Dorsolateral prefrontal cortex (tissue), 122 donors: ENCODE measurements at places on chromosomes 12 and 14.

DNA sequence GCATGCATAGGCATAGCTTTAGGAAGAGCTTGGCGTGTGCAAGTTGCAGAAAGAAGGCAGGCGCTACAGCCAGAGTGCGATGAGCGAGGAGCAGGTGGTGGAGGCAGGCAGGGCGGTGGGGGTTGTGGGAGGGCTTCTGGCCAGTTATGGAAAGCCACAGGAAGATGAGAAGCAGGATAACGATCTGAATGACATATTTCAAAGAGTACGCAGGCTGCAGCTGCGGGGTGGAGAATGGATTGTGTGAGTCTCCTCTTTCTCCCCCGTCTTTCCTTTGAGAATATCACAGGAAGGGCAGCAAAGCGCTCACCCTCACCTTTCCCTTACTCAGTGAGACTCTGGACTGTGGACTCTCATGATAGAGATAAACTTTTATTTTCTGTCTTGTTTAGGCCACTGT, 48.7 kb upstream of the PLXNC1 start:
- no peak for DNase-seq

GRCh38 chr14:104299993-104300761, 161.8 kb downstream of the KIF26A start:
- no peak for DNase-seq

DNA sequence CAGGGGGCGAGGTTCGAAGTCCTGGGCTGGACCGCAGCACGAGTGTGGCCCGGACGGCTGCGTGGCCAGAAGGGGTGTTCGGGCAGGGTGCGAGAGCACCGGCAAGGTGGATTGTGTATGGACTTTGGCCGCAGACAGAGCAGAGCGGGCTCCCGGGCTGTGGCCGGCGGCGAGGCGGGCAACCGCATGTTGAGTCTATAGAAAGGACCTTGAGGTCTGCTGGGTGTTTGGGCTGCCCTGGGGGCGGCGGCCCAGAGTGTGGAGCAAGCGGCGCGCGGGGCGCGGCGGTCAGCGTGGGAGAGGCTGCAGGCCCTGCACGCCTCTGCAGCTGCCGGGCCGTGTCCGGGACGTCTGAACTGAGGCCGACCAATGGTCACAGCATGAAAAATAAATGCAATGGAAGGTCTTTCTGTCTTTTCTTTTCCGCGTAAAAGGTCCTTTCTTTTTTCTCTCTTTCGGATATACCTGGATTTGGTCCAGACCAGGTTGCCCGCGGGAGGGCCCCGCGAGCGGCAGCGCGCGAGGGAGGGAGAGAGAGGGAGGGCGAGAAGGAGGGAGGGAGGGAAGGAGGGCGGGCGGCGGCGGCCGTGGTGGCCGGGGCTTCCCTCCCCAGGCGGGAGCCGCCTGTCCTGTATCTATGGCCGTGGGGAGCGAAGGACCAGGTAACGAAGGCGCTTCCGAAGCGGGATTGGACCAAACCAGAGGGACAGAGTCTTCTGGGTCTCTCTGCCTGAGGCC, 5.5 kb upstream of the HOXC9 start:
- DNase-seq = no peak

DNA sequence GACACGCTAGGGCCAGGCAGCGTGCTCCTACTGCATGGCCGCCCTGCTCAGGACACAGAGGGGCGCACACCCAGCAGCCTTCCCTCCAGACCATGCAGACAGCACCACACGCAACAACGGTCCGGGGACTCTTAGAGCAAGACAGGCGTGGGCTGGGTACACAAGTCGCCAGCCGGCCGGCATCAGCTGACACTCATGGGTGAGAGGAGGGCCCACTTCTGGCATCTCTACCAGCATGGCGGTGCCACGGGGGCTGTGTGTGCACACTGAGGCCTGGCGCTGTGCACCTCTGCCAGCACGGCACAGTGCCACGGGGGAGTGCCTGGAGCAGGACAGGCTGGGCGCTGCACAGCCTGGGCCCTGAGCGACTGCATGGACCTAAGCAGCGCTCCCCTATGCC, 6.7 kb upstream of the BTBD6 start:
- DNase-seq = no peak

DNA sequence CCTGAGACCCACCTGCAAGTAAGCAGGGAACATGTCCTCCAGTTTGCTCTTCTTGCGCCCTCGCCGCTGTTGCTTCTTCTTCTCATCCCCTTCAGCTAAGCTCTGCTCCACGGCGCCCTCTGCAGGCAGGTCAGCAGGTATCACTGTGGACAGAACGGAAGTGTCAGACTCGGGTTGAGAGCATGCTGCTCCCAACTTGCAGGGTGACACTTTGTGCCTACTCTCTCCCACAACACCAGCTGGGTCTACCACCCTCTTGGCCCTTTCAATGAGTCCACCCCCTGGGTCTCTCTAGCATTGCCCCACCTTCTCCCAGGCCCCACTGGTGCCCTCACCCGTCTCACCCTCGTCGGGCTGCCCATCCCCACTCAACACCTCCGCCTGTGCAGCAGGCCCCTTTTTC, 16.7 kb downstream of the KMT2D start:
- peak; percentile 50 for DNase-seq

GRCh38 chr12:118356809-118357256, 15.9 kb downstream of the TAOK3 start:
- DNase-seq = no peak

DNA sequence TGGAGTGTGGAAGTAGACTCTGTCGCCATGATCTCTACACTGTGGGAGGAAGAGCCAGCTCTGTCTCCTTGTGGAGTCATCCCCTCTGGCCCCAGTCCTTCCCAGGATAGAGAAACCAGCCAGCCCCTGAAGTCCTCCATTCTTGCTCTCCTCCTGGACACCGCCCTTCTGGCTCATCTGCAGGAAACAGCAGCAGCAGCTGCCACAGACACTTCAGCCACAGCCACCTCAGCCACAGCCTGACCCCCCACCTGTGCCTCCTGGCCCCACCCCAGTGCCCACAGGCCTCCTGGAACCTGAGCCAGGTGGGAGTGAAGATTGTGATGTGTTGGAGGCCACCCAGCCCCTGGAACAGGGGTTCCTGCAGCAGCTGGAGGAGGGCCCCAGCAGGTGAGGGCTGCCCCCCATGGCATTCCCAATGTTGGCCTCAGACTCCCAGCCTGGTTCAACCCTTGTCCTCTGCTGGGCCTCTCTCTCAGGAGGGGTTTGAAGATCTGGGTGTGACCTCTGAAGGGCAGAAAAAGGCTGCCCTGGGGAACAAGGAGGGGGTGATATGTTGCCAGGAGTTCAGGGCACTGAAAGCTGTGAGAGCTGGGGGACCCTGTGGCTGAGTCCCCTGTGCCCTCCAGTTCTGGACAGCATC, 10.5 kb downstream of the PRPF40B start:
- DNase-seq = no peak

DNA sequence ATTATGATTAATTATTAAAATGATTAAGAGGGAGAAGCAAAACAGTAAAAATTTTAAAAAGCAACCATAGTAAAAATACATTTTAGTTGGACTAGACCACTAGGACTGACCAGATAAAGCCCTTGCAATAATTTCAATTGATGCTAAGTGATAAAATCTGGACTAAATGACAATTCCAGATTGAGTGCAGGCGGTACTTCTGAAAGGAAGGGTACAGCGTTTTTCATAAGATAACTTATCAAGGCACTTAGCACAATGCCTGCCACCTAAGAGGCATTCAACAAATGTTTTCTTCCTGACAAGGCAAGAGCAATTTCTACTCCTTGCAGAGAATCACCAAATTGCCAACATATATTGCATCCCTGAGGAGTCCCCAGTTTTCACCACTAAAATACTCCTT, 37.7 kb upstream of the OAS1 start:
- no peak for DNase-seq

GRCh38 chr12:18823461-18823860, 85.5 kb downstream of the CAPZA3 start:
- DNase-seq = no peak

DNA sequence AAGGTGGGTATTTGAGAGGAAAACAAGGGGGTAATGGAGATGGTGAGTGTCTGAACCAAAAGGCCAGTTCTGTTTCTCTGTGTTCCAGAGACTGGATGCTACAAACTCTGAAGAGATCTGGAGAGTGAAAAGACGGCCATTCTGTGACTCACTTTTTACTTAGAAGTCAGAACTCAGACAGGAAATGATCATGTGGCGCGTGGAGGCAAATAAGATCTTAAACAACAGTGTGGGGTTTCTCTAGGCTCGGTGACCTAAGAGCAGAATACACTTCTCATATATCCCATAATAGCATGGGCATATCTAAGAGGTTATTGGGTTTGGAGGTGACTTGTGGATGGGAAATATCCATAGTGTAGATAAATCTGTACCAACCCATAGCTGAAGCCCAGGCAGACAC, 463.5 kb downstream of the TMEM132D start:
- DNase-seq = no peak

DNA sequence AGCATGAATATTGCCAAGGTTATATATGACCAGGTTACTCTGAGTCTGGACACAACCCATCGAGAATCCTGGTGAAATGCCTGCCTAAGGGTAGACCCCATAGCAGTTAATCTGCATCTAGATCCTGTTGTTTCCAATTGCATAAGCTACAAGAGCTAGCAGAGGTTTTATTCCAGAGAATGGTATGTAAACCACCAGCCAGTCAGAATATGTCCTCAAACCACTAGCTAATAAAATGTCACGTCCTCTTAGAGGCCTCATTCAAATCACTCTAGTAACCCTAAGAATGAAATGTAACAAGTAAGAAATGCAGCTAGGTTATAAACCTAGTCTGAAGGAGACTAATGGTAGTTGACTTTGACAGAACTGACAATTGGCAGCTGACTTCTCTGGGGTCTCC, 9.0 kb upstream of the YLPM1 start:
- no peak for DNase-seq

DNA sequence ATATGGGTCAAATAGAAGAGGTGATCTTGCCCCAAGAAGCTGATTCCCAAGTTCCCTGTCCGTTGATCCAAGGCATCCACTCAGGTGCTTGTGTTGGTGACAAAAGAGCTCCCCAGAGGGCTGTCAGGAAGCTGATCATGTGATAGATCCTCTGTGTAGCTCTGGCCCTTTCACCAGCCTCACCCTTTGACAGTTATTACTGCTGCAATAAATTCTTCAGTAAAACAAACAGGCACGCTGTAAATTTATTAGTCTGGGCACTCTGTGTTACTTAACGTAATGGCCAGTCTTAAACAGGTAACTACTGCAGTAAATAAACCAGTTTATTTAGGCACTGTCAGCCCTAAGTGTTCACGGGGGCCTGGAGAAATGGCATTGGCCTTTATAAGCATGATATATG, 473.9 kb downstream of the BCL11B start:
- DNase-seq = no peak

DNA sequence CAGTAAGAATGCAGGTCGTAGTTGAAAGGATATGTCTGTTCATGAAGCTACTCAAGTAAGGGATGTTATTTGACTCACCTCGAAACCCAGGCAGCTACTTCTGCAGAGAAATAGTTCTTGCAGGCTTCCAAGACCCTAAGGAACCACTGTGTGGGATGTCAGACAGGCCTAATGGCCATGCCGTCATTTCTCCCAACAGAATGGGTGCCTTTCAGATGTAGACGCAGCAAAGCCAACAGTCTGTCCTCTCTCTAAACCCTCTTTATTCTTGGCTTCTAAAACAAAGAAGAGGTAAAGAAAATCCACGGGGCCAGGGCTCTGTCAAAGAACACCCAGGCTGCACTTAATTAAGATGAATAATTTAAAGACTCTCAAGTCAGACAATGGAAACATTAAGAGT, 19.0 kb upstream of the ACTN1 start:
- no peak for DNase-seq

- no peak for DNase-seq
Observed at GRCh38 chr12:30898846-30899245, 27.7 kb upstream of the TSPAN11 start.

- no peak for DNase-seq
Observed at GRCh38 chr14:47153746-47154145, 502.2 kb upstream of the RPL10L start.

DNA sequence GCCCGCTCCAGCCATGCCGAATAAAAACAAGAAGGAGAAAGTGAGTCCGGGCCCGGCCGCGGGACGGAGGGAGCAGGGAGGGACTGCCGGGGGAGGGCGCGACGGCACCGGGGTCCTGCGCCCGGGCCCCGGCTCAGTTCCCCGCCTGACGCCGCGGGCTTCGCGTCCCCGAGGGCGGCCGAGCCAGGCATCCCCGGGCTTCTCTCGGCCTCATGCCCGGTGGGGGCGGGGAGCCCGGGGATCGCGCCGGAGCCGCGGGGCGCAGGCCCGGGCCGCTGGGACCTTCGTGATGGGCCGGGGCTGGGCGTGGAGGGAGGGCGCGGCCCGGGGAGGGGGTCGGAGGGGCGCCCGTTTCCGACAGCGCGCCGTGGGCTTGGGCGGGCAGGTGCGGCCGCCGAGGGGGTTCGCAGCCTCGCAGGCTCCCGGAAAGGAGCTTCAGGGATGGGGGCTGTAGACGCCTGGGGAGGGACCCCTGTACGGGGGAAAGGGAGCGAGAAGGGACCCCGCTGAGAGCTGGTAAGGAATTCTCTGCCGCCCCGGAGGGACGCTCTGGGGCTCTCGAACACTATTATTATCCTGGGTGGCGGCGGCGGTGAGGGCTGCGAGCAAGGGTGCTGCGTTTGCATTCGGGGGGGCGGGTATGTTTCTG, 496 bp downstream of the PPP2R5C start:
- no peak for DNase-seq

DNA sequence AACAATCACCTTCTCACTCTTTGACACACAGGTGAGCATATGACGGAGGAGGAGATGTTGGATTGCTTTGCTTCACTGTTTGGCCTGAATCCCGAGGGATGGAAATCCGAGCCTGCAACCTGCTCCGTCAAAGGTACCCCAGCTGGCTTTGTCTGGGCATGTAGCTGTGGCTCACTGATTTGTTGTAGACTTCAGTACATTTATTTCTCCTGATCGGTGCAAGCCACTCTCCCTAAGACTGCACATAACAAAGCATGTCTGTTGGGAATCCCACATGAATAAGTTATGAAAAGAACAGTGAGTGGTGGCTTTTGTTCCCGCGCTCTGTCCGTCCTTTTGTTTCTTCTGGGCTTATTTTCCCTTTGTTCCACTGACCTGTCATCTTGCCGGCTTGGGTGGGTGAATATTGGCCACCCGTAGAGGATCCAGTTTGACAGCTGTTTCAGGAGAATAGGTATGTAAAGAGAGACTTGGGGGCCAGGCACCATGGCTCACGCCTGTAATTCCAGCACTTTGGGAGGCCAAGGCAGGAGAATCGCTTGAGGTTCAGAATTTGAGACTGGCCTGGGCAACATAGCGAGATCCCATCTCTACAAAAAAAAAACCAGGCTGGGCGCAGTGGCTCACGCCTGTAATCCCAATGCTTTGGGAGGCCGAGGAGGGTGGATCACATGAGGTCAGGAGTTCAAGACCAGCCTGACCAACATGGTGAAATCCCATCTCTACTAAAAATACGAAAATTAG, 20.0 kb upstream of the BCL7A start:
- DNase-seq = no peak

DNA sequence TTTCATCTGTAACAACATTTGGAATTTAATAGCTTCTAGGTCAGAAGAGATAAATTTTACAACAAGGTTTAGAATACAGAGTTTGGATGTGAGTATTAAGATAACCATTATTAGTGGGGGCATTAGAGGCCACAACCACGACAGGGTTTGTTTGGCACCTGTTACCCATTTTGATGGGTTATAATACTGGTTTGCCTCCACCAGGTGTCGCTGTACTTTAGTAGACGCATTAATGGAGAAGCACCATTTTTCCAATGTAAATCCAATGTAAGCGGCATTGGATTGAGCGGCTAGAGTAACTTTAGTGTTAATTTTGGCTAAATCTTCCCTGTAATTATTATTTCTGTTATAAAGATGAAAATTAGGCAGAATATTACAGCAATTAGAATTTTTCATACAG, 136.2 kb downstream of the SLCO1B3 start:
- DNase-seq = no peak

- no peak for DNase-seq
Observed at GRCh38 chr14:100374876-100375265, 51.7 kb downstream of the SLC25A47 start.
